ENCODE measurements at places on chromosomes 6 and 20. TPM values are rescaled to one million over a fixed set of nuclear protein-coding genes. Genes with fewer than 3 reads are reported as not detected.

- no peak overlapping the region for H3K27ac ChIP-seq
- H3K36me3 ChIP-seq: peaks cover 99% of the 10 kb centered on the region
- no peak for DNase-seq
- H3K4me3 ChIP-seq: peak overlapping the region; percentile 94
- H3K27me3 ChIP-seq: no peaks in the 10 kb centered on the region
Observed at GRCh38 chr6:36598739-36599318, 4.7 kb downstream of the SRSF3 start.

DNA sequence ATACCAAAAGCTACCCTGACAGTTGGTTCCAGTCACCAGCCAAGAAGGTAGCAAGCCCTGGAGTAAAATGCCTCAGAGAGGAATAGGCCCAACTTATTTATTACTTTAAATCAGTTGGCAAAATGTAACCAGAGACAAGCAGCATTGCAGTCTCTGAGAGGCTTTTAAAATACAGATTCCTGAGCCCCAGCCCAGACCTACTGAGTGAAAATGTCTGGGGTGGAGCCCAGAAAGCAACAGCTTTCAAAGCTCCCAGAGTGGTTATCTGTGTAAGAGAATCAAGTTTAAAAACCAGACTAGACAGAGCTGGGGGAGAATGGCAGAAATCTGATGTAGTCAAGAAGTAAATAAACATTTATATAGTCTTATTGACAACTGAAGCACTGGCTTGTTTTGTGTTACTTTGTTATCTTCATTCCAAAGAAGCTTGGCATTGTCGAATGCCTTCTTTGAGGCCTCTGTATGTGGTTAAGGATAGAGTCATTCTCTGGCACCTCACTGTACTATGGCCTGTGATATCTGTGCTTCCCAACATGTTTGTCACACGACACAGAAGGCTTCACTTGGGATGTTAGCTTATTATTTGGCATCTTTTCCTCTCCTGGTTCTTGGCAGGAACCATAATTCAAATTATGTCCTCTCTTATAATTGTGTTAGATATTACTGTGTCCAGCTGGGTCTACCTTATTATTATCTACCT is 313.5 kb downstream of the SLC35F1 start:
- no peak for DNase-seq
- no peaks in the 10 kb centered on the region for H3K4me1 ChIP-seq
- no peak overlapping the region for H3K27ac ChIP-seq

- no peaks in the 10 kb centered on the region for H3K36me3 ChIP-seq
- H3K27me3 ChIP-seq: no peaks in the 10 kb centered on the region
- H3K4me3 ChIP-seq: no peak overlapping the region
- no peak for DNase-seq
Observed at GRCh38 chr6:25713824-25714223, 40.7 kb upstream of the SLC17A4 start.

DNA sequence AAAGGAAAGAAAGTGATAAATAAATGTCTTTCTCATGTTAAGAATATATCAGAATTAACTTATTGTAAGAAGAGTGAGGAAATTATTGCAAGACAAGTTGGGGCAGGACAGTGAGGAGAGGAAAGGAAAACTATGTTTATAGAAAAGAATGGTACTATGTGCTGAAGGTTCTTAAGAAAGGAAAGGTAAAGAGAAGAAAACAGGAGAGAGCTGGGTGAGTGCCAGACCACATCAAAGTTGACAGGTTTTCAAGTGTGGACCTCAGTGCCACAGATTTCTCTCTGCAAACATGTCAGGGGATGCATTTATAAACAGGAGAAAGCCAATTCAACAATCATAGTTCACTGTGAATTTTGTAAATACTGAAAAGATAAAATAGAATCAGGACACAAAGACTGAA is 439.2 kb downstream of the PKHD1 start:
- no peaks in the 10 kb centered on the region for H3K4me1 ChIP-seq
- no peak for DNase-seq
- H3K27me3 ChIP-seq: no peaks in the 10 kb centered on the region

DNA sequence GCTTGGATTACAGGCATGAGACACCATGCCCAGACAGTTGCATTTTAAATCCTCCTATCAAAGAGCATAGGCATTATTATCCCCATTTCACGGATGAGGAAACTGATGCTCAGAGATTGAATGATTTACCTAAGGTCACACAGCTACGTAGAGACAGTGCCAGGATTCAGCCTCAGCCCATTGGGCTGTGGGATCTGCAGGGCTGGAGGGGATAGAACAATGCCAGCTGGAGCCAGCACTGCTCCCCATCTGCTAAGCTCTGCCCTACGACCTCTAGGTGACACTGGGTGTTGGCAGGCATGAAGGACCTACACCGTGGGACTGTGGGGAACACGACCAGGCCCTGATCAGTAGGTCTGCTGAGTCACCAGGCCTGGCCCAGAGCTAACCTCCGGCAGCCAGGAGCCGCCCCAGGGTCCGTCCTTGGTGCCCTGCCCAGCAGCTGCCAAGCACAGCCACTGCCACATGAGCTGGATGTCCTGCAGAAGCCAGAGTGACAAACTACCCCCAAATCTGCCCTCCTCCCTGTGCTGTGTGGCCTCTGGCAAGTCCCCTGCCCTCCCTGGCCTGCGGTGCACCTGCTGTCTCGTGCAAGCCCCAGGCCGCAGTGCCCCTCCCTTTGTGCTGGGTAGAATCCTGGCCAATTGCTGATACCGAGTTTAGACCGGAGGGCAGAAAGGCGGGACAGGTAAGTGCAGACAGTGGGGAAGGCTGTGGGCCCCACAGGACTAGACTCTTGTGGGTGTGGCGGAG is 47.6 kb upstream of the PTGIS start:
- no peak overlapping the region for H3K27ac ChIP-seq
- H3K4me3 ChIP-seq: no peak overlapping the region
- H3K27me3 ChIP-seq: no peaks in the 10 kb centered on the region
- H3K4me1 ChIP-seq: no peaks in the 10 kb centered on the region
- no peaks in the 10 kb centered on the region for H3K36me3 ChIP-seq
- DNase-seq: no peak

GRCh38 chr6:11190625-11191245 is 41.7 kb downstream of the NEDD9 start:
- H3K36me3 ChIP-seq: peaks cover 23% of the 10 kb centered on the region
- H3K27ac ChIP-seq: no peak overlapping the region
- no peaks in the 10 kb centered on the region for H3K27me3 ChIP-seq
- peaks cover 9% of the 10 kb centered on the region for H3K4me1 ChIP-seq

DNA sequence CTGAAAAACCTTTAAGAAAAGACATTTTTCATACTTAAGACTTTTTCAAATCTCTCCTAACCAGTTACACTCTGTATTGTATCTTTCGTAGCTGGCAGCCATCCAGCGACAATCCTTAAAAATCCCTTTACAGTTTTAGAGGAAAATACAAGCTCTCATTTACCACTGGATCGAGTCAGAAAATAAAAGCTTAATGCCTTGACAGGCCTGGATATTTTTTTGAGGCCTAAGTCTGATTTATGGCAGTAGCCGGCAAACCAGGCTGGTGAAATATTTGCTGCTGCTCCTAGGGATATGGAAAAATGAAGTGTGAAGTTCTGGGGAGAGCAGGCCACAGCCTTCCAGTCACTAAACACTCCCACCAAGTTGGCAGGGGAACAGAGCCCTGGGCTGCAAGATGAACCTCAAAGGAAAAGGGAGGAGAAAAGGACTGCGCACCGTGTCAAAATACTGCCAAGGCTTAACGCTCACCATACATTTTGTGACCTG is 213.0 kb upstream of the SUPT3H start:
- H3K27ac ChIP-seq: no peak overlapping the region
- no peaks in the 10 kb centered on the region for H3K4me1 ChIP-seq
- H3K36me3 ChIP-seq: no peaks in the 10 kb centered on the region
- DNase-seq: no peak
- no peak overlapping the region for H3K4me3 ChIP-seq

GRCh38 chr6:11685481-11686093 is 93.0 kb downstream of the ADTRP start:
- H3K27me3 ChIP-seq: no peaks in the 10 kb centered on the region
- no peak for DNase-seq
- no peak overlapping the region for H3K27ac ChIP-seq
- H3K4me3 ChIP-seq: no peak overlapping the region
- peaks cover 4% of the 10 kb centered on the region for H3K36me3 ChIP-seq

- no peak for DNase-seq
- no peaks in the 10 kb centered on the region for H3K4me1 ChIP-seq
Observed at GRCh38 chr20:54306985-54307710, 99.3 kb downstream of the PFDN4 start.

DNA sequence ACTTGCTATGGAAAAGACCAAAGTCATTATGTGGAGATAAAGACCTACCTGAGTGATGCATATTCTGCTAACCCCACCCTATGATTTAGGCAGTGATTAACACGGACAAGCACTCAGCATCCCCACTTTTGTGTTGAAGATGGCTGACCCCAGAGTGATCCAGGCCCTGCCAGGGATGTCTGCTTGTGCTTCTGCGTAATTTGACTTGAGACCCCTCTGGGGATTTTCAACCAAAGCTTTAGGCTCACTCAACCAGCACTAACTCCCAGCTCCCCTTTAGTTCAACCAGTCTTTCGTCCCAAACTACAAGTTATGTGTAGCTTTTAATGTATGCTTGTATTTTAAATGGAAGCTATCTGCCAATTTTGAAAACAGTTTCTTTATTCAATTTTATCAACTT is 538.0 kb upstream of the ID4 start:
- H3K27me3 ChIP-seq: no peaks in the 10 kb centered on the region
- no peak overlapping the region for H3K4me3 ChIP-seq
- no peaks in the 10 kb centered on the region for H3K36me3 ChIP-seq
- no peak overlapping the region for H3K27ac ChIP-seq
- DNase-seq: no peak

DNA sequence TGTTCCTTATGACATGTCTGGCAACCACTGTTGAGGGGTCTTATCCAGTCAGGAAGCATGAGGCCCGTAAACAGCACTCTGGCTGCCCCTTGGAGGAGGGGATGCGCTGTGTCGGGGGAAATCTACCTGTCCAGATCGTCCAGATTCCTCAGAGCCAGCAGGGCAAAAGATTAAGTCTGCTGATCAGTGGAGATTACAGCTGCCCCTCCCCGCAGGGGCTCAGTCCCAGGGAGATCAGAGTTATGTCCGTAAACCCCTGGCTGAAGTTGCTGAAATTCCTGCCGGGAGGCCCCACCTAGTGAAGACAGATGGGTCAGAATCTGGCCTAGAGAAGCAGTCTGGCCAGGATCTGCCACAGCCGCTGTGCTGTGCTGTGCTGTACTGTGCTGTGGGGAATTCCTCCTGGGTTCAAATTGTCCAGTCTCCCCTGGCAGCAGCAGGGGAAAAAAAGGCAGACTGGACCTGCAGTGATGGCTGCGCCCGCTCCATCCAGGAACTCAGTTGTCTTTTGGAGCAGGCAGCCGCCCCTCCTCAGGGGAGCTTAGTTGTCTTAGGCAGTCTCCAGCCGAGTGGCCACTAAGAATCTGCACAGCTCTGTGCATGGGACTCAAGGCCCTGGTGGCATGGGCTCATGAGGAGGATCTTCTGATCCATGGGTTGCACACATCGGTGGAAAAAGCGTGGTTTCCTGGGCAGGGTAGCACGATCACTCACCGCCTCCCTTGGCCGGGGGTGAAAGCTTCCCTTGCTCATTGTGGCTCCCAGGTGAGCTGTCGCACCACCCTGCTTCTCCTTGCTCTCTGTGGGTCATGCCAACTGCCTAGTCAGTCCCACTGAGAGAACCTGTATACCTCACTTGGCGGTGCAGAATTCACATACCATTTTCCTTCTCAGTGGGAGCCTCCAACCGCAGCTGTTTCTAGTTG is 1368.8 kb upstream of the ADGRB3 start:
- H3K4me3 ChIP-seq: no peak overlapping the region
- H3K27me3 ChIP-seq: no peaks in the 10 kb centered on the region
- no peak for DNase-seq
- H3K27ac ChIP-seq: no peak overlapping the region
- no peaks in the 10 kb centered on the region for H3K36me3 ChIP-seq

DNA sequence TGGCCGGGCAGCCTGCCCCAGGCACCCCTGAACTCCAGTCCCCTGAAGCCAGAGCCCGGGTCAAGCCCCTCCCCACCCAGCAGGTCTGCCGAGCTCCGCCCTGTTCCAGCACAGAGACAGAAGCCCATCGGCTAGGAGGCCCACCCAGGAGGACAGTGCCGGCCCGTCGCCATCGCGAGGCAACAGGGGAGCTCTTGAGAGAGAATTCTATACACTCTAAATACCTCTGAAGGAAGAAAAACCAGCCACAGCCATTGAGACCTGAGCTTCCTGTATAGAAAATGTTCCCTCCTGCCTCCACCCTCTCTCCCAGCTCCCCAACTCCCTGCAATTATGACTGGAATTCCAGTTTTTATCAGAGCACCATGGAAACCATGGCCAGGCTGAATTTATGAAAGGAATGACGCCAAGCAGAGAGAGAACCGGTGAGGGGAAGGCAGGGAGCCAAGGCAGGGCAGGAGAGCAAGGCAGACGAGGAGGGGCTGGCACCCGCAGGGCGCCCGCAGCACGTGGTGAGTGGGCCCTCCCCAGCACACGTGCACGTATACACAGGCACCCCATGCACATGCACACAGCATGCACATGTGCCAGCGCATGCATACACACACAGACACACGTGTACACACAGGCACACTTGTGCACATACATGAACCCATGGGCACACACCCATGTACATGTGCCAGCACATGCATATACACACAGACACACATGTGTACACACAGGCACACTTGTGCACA is 27.6 kb upstream of the MRGBP start:
- H3K4me3 ChIP-seq: no peak overlapping the region
- no peak overlapping the region for H3K27ac ChIP-seq
- DNase-seq: no peak
- H3K36me3 ChIP-seq: no peaks in the 10 kb centered on the region
- H3K27me3 ChIP-seq: no peaks in the 10 kb centered on the region
- no peaks in the 10 kb centered on the region for H3K4me1 ChIP-seq

- no peak overlapping the region for H3K27ac ChIP-seq
- no peaks in the 10 kb centered on the region for H3K36me3 ChIP-seq
- H3K27me3 ChIP-seq: no peaks in the 10 kb centered on the region
- H3K4me1 ChIP-seq: no peaks in the 10 kb centered on the region
- H3K4me3 ChIP-seq: no peak overlapping the region
Observed at GRCh38 chr6:16752206-16752866, 8.9 kb downstream of the ATXN1 start.

- no peaks in the 10 kb centered on the region for H3K36me3 ChIP-seq
- no peak overlapping the region for H3K4me3 ChIP-seq
- H3K4me1 ChIP-seq: peaks cover 24% of the 10 kb centered on the region
- no peaks in the 10 kb centered on the region for H3K27me3 ChIP-seq
Observed at GRCh38 chr20:61434341-61434781, 182.3 kb downstream of the CDH4 start.

- H3K4me3 ChIP-seq: no peak overlapping the region
- DNase-seq: no peak
- peaks cover 62% of the 10 kb centered on the region for H3K36me3 ChIP-seq
- no peaks in the 10 kb centered on the region for H3K4me1 ChIP-seq
- no peak overlapping the region for H3K27ac ChIP-seq
- no peaks in the 10 kb centered on the region for H3K27me3 ChIP-seq
Observed at GRCh38 chr6:75691012-75691411, 58.0 kb upstream of the MYO6 start.

Gene EPB41L1
- 31.1 TPM for total RNA-seq

Gene PAK1IP1
- total RNA-seq: 44.8 TPM

Gene RSPO4
- 6.7 TPM for total RNA-seq

All from H9 (cell line).